ENCODE measurements at places on chromosomes 12 and 14. TPM values are rescaled to one million over a fixed set of nuclear protein-coding genes. Genes with fewer than 3 reads are reported as not detected.

- no peak for DNase-seq
These were observed 2.9 kb downstream of the DDX51 start for GRCh38 chr12:132140918-132141841.

GRCh38 chr12:89414322-89414721, 62.0 kb upstream of the DUSP6 start:
- DNase-seq: no peak

DNA sequence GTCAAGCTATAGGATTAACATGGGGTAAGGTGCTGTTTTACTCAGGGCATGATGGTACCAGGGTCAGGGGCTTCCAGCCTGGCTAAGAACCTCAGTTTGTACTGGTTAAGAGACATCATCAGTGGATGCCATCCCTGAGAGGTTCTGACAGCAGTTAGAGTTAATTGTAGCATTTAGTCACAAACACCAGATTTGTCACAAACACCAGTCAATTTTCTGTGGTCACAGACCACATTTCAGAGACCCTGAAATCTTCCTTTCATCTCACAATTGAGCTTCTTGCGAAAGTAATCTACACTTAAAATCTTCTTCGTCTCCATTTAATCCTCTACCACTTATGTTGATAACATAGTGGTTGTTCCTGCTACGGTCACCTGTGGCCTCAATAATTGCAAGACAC, 143.0 kb upstream of the EGLN3 start:
- DNase-seq: no peak

DNA sequence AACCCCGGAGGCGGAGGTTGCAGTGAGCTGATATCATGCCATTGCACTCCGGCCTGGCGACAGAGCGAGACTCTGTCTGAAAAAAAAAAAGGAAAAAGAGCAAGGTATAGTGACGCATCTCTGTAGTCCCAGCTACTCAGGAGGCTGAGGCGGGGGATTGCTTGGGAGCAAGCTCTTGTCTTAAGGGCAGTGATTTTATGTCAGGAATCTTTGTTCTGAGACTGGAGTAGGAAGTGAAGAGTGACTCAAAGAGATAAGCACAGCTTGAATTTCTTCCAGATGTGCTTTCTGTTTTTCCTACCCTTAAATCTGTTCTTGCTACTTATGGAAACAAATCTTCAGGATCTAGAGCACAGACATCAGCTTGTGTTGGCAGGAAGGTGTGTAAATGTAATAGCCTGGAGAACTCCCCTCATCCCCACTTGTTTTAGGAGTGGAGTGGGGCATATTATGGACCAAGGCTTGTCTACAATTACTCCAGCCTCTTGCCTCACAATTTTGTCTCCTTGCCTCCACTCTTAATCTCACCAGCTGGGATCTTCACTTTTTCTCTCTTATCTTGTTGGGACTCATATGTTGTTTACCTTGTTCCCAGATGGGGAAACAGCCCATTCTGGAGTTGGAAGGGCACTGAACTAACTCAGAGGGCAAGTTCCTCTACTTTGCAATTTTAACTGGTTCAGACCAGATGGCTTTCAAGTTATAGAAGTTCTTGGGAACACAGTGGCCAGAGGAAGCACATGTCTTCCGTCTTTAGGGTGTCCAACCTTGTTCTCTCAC, 7.5 kb downstream of the TMED2 start:
- no peak for DNase-seq

DNA sequence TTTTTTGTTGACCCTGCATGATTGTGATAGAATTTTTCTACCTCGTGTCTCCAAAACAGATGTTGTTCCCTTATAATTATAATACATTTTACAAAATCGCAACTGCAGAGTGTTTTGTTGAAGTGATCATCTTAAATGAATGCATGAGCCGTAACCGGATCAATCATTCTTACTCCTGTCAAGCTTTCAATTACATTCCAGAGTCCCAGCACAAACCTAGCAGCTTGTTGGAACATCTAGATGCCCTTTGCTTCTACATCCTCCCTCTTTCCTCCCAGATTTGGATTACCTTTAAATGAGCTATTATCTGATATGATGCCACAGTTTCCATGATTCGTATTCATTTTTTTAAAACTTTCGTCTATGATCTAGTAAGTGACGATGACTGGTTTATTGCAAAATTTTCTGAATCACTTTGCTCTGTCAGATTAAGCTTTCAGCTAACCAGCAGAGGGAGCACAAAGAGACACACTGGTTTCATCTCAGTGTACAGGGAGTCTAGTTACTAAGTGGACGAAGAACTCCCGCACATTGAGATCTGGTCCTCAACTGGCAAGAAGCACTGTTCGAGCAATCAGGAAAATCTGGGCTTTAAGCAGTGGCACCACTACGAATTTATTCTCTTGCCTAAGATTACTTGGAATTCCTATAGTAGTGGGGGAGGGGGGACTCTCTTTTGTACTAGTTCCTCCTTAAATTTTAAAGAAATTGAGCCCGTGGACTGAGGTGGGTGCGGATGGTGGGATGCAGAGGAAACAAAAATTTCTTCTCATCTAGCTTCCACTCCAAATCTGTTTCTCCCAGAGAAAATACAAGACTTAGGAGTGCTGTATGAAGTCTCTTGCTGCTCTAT, 40.9 kb downstream of the TSHR start:
- DNase-seq: no peak

- peak; percentile 39 for DNase-seq
These were observed 7.8 kb upstream of the ITGB7 start for GRCh38 chr12:53214687-53215455.

DNA sequence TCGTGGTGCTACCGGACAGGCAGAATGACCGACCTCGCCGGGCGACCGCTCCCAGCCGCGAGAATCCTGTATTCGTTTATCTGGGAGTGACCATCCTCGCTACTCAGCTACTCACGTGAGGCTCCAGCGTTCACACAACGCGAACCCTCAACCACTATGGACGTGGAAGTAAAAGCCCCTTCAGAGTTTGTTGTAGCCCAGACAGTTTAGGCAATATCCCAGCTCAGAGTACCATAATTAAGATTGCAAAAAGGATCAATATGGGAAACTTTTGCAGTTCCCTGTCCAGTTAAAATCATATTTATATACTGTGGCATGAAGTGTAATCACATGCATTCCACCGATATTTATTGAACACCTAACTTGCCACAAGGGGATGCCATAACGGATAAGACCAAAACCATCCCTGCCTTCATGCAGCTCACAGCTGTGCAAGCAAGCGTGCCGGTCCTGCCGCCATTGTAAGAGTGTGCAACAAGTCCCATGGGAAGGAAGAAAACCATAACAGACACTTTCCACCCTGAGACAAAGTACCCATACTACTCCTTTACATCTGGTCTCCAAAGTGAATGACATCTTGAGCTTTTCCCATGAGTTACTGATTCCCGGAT, 938 bp upstream of the MAX start:
- DNase-seq: peak; percentile 39

DNA sequence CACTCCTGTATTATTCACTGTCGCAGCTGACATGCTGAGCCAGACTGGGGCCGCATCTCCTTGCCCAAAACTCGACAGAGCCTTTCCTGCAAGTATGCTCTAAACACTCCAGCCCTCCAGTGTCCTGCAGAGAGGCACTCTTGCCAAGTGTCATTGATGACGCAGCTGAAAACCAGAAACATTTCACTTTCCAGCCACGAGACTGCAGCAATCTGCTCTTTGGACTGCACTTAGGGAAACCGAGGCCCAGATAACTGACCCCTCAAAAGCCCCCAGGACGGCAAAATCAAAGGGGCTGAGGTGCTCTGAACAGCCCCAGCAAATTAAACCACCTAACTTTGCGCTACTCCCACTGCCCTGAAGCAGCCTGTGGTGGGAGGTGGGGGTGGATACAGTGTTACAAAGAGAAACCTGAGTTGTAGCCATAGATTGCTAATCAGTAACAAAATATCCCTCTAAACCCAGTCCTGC, 2.6 kb downstream of the CCDC85C start:
- DNase-seq: no peak

DNA sequence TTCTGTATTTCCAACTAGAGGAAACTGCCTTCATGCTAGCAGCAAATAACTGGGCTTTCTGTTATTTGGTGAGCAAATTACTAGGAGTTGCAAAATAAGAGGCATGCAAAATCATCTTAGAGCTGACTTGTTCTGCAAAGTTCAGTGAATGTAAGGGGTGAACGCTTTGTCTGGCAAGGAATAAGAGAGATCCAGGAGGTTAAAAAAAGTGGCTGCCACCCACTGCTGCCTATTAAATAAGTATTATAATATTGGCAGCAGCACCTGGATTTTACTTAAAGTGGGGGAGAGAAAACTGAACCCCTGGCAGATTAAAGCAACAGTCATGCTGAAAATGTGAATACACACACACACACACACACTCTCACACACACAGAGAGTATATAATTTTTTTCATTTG, 557.0 kb downstream of the FLRT2 start:
- DNase-seq: no peak

The C12orf50 gene
- total RNA-seq: not detected

The LRTM2 gene
- not detected for total RNA-seq

The CLEC4A gene
- 1.1 TPM for total RNA-seq

The KRT6C gene
- total RNA-seq: not detected

The CD4 gene
- 16.5 TPM for total RNA-seq

The LRRIQ1 gene
- 0.35 TPM for total RNA-seq

The KRT82 gene
- total RNA-seq: not detected

The CELA1 gene
- not detected for total RNA-seq

The KLRC2 gene
- total RNA-seq: 2.6 TPM

The OVCH1 gene
- not detected for total RNA-seq

The CLEC4C gene
- not detected for total RNA-seq

The SSTR1 gene
- 9.7 TPM for total RNA-seq

Measured in mucosa of descending colon (tissue), 3 donors.